ENCODE measurements at places on chromosomes 4 and X.

DNA sequence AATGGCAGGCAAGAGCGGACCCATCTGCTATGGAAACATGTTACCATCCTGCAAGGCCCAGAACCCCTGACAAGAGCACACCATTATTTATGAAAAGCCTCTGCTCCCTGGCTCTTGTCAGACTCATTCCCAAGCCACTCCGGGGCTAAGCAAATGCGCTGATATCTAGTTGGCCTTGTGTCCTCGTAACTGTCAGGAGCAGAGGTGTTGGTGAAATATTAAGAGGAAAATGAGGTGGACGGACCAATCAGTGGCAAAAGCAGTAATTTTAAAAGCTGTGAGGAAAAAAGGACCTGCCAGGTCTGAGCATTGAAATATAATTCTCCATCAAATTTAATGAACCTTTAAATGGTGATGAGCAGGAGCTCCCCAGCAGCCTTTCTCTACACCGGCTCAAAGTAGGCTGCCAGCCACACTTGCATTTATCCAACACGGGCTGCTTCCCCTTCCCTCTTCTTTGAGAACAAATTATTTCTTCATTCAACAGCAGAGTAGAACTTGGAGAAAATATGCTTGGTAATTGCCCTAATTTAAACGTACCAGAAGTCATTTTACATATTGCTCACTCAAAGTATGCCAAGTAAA lies 214.3 kb downstream of the RASL11B start:
- DNase-seq: no peak

DNA sequence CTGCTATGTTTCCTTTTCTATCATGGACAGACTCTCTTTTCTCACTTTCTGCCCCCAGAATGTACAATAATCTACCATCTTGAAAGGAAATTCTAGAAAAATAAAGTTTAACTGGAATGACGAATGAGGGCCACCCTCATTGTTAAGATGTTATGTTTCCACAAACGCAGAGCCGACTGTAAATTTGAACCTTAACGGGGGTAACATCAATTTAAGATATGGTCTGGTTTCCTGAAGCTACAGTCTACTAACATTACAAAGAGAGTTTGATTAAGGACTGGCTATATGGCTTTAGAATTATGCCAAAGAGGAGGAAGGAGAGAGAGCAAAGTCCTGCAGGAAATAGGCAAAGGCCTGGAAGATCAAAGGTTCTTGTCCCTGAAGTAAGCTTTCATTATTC lies 227.2 kb downstream of the USP46 start:
- DNase-seq: no peak

DNA sequence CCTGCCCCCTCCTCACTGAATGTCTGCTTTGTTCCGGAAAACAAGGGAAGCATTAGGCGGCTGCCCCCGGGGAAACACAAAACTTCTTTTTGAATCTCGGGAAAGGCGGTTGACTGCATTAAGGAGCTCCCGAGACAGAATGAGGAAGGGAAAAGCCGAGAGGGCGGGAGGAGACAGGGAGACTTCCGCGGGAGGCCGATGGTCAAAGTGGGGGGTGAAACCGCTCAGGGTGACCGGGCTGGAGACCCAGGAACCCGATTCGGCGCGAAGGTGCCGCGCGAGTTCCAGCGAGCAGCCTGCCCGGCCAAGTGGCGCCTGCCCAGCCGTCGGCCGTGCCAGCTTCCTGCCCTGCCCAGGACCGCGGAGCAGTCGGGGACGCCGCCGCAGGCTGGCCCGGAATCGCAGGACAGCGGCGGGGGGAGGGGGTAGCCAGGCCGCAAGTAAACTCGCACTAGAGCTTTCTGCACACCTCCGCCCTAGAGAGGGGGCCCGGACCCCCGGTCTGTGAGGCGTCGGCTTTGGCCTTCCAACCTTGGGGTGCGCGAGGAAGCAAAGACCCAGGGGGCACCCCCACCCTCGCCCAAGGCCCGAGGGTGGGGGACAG lies 55.1 kb upstream of the BCOR start:
- no peak for DNase-seq

- no peak for DNase-seq
Measured at GRCh38 chr4:64960516-64960915, 551.3 kb upstream of the TECRL start.
